ENCODE measurements at places on chromosomes 16 and 17.

DNA sequence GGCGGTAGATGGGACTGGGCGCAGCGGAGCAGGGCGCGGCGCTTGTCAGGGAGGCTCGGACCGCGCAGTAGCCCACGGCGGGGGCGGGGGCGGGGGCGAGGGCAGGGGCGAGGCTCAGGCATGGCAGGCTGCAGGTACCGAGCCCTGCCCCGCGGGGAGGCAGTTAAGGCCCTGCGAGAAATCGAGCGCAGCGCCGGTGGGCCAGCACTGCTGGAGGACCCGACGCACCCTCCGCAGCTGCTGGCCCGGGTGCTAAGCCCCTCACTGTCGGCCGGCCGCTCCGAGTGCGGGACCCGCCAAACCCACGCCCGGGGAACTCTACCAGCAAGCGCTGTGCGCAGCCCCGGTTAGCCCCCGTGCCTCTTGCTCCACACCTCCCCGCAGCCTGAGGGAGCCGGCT, 90.2 kb upstream of the RPL38 start:
- DNase-seq: no peak

DNA sequence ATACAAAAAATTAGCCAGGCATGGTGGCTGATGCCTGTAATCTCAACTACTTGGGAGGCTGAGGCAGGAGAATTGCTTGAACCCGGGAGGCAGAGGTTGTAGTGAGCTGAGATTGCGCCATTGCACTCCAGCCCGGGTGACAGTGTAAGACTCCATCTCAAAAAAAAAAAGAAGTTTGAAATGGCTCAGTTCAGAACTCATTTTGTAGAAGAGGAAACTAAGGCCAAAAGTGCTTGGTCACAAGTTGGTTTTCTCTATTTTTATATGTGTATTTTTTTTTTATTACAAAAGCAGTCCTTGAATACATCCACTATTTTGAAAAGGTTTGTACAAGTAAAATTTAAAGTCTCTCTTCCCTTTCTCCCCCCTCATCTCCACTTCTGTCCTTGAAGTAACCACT, 5.5 kb downstream of the TAC4 start:
- no peak for DNase-seq

DNA sequence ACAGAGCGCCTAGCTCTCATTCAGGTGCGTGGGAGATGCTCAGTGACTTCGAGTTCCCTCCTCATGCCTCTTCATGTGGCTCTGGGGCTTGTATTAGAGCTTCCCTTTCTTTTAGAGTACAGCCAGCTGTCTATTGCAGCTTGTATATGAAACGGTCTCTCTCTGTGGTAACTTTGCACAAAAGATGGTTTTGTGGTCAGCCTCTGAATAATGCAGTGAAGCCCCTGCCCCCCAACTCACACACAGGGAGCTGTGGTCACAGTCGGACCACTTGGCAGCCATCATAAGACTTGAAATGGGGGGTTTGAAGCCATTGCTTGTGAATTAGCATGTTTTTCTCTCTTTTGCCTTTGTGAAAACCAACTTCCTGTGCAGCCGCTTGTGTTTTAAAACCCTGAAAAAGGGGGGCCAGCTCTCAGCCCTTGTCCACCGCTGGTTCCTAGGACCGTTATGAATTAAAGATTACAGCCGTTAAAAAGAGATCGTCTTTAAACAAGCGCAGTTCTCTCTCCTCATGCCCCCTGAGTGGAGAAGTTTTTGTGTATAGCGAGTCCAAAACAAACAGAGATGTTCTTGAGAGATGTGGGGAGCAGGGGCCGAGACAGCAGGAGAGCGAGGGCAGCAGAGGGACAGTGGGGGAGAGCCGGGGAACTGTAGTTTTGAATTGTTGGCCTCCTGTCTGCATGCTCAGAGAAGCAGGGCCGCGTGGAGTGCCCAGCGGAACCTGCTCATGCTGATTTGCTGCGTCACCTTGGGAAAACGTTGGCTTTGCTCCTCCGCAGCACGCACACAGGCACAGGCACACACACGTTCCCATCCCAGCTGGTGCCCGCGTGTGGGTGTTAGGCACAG, 199.0 kb downstream of the MSI2 start:
- DNase-seq: no peak

DNA sequence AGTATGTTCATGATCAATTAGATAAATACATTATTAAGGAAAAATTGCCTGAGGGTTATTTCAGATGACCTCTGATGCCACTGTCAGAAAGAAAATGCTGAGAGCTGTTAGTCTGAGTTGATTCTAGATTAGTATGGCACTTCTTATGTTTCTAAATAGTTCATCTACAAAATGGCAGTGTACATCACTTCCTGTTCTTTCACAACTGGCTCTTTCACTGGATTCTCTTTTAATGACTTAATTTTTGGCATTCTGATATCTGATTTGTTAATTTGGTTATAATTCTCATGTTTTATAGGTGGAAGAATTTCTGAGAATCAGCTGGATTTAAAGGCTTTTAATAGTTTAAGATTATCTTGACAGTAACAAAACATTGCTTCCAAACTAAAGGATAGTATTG, 3.3 kb downstream of the TAOK1 start:
- DNase-seq: no peak

DNA sequence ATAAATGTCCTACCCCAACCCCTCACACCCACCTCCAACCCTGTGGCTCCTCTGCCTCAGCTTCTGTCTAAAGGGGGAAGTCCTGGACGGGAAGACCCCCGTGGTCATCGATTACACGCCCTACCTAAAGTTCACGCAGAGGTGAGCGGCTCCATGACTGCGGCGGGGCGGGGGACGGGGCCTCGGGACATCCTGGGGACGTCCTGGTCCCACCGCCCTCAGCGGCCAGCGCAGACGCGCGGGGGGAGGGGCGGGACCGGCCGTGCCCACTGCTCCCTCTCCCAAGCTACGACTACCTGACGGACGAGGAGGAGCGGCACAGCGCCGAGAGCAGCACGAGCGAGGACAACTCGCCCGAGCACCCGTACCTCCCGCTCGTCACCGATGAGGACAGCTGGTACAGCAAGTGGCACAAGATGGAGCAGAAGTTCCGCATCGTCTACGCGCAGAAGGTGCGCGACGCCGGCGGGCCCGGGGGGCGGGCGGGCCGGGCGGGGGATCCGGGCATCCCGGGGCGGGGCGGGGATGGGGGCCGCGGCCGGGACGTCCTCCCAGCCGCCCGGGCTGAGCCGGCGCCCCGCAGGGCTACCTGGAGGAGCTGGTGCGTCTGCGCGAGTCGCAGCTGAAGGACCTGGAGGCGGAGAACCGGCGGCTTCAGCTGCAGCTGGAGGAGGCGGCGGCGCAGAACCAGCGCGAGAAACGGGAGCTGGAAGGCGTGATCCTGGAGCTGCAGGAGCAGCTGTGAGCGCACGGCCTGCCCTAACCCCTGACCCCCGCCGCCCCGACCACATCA, 6.7 kb downstream of the RUNDC3A start:
- DNase-seq: peak; percentile 29

DNA sequence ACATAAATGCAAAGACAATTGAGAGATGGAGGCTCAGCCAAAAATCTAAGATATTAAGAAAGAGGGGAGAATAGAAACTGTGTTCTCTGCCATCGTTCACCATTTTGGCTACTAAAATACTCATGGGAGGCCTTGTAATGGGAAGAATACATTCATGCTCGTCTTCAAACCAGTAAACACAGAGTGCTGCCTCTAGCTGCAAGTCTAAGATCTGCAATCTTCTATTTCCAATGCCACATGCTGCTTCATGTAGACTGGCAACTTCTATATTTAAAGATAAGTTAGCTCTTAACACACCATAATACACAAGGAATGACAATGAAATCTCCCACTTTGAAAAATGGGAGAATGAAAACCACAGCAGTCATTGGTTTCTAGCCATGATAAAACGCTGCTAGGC, 387.3 kb downstream of the HS3ST3B1 start:
- DNase-seq: no peak

DNA sequence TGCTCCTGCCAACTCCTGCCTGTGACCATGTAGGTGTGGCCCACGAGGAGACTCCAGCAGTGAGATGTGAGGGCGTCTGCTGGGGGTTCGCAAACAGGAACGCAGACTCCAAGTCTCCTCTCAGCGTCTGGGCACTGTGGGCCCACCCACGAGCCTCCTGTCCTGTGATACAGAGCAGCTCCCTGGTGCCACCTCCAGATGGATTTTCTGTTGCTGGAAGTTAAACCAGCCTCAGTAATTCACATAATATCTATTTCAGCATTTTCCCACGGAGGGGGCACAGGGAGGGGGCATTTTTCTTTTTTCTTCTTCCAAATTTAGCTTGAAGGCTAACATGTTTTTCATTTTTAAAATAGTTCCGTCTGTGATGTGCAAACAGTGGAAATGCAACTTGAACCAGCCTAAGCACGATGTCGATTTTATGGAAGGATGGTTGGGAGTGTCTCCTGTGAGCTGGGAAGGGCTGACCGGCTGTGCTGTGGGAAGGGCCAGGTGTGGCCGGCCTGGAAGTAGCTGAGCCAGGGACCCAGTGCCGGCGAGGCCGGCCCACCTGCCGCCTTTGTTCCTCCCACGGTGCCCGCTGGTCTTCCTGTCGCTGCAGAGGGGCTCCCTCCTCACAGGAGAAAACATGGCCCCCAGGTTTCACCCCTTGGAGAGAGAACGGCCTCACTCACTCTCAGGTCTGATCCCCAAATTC, 3.9 kb upstream of the RAB40B start:
- DNase-seq: no peak

DNA sequence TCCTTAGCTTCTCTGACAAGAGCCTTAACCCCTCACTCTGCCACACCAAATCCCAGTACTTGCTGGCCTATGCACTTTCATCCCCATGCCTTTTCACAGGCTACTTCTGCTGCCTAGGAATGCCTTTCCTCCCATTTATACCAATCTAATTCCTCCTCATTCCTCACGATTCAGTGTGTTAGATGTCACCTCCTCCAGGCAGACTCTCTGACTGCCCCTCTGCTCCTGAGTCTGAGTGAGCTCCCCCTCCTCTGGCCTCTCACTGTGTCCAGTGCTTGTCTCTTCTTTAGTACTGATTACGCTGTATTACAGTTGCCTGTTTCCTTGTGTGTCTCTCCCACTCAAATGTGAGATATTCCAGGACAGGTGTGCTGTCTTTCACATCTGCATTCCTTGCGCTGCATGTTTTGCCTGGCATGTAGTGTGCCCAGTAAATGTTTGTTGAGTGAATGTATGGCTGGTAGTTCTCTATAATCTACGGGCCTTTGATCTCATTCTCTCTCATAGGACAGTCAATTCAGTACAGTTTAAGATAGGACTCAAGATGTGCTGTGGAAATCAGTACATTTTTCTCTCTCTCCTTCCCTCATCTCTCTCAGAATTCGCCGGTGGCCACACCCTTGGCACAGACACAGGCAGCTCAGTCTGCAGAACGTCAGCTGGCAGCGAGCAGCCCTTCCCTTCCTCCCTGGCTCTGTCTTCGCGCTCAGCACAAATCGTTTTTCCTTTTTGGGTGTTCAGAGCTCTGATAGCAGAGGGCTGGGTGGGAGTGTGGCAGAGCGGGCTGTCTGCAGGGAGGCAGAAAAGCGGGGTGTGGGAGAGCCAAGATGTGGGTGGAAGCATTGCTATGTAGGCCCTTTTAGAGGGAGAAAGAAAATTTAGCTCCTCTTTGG, 18.5 kb downstream of the ARL4D start:
- no peak for DNase-seq

GRCh38 chr17:81065500-81065899, 30.5 kb downstream of the BAIAP2 start:
- no peak for DNase-seq

GRCh38 chr17:57902800-57903759, 52.1 kb downstream of the CUEDC1 start:
- no peak for DNase-seq

DNA sequence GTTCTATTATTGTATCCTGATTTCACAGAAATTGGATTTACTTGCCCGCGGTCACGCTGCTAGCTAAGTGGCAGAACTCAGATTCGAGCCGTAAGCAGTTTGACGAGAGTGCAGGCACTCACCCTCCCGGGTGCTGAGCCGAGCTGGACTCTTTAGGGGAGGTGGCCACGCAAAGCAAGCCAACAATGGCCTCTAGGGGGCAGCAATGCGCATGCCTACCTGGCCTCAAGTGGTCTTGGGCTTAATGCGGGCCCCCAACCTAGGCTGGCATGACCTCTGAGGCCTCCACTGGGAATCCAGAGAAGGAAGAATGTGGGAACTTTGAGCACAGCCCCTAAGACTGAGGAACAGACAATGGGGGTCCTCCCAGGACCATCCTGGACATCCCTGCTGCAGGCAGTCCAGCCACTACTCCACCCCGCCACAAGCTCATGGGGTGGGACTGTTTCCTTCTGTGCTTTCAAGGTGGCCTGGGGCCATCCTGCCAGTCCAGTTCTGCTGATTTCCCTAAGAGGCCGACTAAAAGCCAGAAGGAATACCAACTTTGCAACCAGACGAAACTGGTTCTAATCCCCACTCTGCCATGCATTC, 276.5 kb downstream of the XYLT1 start:
- DNase-seq: peak; percentile 45

GRCh38 chr17:37774504-37774903, 29.6 kb upstream of the HNF1B start:
- DNase-seq: no peak

DNA sequence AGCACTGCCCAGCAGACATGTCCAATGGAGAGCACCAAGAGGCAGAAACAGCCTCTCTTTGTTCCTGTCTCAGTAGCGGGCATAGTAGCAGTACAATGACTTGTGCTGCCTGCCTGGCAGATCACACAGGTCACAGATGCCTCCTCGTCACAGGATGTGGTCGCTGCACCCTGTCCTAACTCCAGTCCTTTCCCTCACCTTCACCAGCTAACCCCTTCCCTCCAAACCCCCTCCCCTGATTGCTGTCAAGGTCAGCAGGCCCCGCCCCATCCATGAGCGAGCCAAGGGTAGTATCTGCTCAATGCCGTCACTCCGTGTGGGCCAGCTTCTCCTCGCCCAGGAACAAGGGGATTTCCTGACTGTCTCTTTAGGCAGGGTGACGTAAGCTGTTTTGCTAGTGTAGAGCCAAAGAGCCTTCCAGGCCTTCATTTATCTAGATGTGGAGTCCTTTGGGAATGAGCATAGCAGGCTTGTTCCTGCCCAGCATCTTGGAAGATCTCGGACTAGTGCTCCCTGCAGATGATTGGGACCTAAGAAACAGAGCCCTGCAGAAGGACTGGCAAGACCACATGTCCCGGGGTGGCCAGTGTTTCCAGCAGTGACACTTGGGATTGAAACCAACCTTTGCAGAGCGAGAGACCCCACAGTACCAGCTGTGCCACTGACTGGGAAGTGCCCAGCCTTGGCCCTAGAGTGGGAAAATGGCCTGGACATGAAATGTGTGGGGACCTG, 75.9 kb upstream of the TNRC6C start:
- DNase-seq: peak; percentile 53

GRCh38 chr16:88012360-88012759, 61.1 kb downstream of the BANP start:
- no peak for DNase-seq

DNA sequence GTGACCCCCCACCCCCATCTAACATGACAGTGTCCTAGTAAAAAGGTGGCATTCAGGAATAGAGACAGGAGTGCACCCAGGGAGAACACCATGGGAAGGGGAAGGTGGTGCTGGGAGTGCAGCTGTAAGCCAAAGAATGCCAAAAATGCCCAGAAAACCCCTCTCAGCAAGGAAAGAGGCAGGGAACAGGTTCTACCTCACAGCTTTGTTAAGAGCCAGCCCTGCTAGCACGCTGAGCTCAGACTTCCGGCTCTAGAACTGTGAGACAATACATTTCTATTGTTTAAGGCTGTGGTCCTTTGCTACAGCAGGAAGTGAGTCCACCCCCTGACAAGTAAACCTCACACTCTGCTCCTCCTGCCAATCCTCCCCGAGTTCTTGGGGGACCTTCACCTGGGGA, 302.4 kb upstream of the N4BP1 start:
- no peak for DNase-seq

- DNase-seq: no peak
Observed at GRCh38 chr16:30982548-30983288, 2.3 kb upstream of the HSD3B7 start.
